Dermis blood vessel endothelial cell (primary cell): ENCODE measurements at places on chromosomes 2 and 18.

DNA sequence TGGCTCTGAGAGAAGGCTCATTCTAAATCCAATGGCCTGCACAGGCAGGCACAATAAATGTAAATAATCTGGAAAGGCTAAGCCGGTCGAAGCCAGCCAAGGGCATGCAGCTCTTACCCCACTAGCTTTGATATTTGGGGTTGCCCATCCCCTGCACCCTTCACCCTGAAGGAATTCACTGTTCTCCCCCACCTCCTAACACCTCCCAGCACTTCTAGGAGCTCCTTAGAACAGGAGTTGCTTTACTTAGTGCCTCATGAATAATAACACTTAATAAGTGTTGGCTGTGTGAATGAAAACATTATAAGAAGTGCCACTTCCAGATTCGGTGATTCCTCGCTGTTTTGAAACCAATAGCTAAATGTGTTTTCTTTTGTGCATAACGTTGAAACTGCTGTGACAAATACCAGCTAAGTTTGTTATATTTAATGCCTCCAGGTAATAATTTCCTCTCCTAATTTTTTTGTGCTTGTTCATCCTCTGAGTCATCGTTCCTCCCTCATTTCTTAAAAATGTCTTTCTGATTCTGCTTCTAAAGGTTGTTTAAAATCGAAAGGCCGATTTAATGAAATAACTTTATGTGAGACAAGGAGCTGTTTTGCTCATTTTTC lies 458.8 kb downstream of the METTL4 start:
- no peak for DNase-seq

GRCh38 chr2:70248181-70248847 lies at the start of gene TIA1:
TSS of gene TIA1 (minus strand) at chr2:70248628. CDS start at chr2:70248430, 198 bp downstream.
- peak; percentile 99 for DNase-seq

GRCh38 chr2:143264851-143265250 lies 135.6 kb downstream of the ARHGAP15 start:
- no peak for DNase-seq

DNA sequence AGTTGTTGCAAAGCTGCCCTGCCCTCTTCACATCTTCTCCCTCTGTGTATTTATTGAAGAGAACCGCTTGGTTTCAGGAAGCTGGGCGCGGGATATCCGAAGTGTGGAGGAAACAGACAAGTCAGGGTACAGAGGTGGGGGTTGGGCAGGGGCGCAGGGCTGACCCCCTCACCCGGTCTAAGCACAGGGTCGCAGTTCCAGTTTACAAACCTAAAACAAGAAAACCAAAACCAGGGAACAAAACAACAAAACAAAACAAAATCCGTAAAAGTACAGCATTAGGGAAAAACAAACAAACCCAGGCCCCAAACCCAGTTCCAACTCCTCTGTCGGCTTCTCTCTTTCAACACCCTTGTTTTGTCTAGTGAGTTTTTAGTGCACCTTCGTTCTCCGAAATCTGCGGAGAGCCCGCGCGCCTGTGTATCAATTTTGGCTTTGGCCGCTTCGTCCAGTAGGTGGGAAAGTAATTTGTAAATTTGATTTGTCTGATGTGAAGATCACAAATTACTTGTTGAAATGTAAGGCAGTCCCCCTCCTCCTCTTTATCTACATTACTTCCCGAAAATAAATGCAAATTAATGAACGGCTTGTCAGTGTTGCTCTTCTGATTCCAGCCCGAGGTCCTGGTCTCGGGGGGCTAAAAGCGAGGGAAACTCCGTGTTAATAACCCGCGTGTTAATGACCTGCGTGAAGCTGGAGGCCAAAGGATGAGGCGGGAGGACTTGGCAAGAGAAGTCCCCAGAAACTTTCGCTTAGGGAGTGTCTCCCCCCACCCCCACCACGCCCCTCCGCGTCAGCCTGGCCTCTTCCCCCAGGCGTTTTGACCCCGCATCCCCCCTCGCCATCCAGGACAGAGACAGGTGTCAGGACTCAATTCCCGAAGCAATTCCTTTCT lies 6.9 kb downstream of the OTX1 start:
- no peak for DNase-seq

GRCh38 chr2:187470698-187471097 lies 22.6 kb upstream of the CALCRL start:
- no peak for DNase-seq

DNA sequence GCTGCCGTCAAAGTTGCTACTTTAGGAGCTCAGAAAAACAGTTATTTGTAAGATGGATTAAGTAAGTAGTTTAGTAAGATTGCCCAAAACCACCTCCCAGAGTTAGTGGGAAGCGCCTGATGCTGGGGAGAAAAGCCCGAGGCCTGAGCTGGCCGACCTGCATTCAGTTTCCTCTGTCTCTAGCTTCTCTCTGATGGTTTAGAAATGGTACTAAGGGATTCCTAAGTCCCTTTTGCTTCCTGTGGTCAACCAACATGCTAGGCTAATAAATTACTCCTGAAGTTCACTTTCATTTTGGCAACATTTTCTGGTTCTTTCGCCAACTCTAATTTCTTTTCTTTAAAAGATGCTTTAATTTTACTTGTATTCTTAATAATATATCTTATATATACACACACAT lies 60.1 kb downstream of the ASAP2 start:
- no peak for DNase-seq

- no peak for DNase-seq
These were observed 289.7 kb downstream of the ZNF385B start for GRCh38 chr2:179571721-179572120.

- no peak for DNase-seq
These were observed 72.6 kb downstream of the UGP2 start for GRCh38 chr2:63914311-63914710.

DNA sequence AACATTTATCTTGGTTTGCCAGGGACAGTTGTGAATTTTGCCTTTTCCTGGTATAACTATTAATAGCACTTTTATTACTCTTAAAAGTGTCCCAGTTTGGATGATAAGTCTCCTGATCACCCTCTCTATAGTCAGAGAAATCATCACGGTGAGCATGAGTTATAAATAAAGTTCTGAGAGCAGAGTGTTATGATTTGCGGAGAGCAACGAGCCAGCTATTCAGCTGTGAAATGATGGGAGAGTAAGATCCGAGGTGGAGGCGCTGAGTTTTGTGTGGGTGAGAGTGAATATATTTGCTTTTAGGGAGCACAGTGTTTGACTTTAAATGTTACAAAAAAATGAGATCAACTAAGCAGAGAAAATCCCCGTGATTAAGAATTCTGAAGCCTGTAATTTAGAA lies 179.6 kb downstream of the DSC3 start:
- DNase-seq = no peak

DNA sequence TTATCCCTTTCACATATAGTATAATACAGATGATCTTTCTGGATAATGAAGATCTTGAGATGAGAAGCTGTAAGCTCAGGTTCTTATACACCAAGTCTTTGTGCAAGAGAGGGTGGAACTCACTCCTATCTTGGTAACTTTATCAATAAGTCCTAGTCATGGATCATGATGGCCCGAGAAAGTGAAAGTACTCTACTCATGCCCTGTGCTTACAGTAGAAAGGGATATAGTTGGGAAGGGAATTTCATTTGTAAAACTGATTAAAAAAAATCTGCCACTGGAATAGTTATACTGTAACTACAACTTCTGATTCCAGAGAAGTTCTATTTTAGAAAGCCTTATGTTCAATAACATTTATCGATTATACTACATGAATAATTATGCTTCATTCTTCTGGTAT lies 51.8 kb downstream of the MYO3B start:
- DNase-seq = no peak

GRCh38 chr18:11071300-11071699 lies 78.1 kb downstream of the PIEZO2 start:
- peak; percentile 71 for DNase-seq

- DNase-seq = no peak
These were observed 68.8 kb downstream of the ITGA4 start for GRCh38 chr2:181526014-181526413.

- DNase-seq = no peak
These were observed 16.6 kb downstream of the SERPINE2 start for GRCh38 chr2:224022486-224022885.

GRCh38 chr2:47479863-47480262 lies 76.9 kb downstream of the MSH2 start:
- DNase-seq = no peak

DNA sequence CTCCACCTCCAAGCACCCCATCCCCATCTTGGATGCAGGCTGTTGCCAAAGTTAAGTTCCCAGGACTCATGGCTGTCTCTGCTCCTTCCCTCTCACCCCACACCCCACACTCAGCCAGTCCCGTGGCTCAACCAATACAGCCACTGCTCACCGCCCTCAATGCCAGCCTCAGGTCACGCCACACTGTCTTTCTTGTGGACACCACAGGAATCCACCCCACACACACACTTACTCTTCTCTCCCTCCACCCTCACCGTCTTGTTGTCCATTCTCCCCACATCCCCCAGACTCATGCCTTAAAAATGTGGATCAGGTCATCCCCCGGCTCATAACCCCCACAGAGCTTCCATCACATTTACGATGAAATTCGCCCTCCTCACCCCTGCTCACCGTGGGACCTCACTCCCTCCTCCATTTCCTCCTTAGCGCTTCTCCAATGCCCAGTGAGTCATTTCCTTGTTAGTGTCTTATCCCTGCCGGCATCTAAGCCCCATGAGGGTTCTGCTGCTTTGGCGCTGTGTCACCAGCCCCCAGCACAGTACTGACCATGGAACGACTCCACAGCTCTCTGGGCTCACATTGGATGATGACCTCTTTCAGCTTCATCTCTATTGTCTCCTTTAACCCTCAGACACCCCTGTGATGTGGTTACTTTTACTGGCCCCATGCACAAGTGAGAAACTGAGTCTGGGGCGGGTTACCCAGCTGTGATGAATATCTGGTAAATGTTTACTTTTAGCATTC lies 13.8 kb downstream of the MLPH start:
- DNase-seq = peak; percentile 69

- no peak for DNase-seq
These were observed 25.1 kb downstream of the ASXL2 start for GRCh38 chr2:25853038-25853638.

- no peak for DNase-seq
These were observed 4.9 kb upstream of the TMEM200C start for GRCh38 chr18:5900262-5900661.

GRCh38 chr2:218849721-218850120 lies 9.9 kb upstream of the WNT6 start:
- DNase-seq = no peak

DNA sequence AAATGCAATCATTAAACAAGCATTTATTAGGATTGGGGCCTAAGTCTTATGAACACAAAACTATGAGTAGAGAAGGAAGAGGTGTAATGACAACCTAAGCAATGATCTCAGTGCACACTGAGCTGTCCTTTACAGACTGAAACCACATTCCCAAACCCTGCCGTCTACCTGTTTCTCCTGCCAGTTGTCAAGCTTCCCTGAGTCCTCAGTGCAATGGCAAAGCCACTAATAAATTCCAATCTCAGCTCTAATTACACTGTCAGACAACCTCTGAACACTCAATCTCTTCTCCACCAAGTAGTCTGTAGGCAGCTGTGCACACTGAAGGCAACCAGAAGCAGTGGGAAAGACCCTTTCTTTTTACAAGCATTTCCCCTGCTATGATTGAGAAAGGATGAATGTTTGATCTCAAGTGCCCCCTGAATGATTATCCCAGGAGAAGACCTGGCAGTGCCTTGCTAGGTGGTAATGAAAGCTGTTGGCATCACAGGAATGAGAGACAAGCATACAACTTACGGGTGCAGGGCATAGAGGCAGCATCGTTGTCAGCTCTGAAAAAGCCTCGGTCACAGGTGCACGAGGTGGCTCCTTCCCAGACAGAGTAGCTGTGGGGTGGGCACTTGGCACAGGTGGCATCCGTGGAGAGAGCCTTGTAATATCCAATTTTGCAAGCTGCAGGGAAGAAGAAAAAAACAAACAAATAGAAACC lies 71.4 kb downstream of the EPHA4 start:
- no peak for DNase-seq

DNA sequence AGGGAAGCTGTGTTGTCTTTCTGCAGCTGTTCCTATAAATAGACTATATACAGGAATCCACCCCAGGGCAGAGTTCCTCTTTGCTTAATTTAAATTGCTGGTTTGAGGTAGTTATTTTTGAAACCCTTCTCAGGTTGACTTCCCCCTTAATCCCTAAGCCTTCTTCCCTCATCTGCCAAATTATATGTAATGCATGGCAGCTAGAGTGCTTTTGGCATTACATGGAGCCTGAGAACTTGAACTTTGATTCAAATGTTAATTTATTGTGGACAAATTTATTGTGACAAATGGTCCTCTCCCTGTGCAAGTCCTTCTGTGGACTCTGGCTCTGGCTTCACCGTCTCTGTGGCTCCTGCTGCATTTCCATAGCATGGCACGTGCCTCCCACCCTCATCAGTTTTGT lies 29.2 kb downstream of the MYO1B start:
- no peak for DNase-seq

DNA sequence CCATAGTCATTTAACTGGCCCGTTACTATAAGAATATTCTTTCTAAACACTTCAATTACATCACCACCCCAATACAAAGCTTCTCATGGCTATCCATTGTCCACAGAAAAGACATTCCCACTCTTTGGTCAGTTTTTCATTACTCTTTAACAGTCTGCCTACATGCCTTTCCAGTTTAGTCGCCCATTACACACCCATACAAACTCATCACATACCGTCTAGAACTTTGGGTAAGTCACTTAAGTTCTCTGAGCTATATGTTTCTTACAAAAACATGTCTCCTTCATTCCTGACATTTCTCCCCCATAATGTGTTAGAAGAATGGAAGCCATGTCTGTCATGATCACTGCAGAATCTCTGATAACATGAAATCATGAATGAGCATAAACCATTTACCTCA lies 108.2 kb upstream of the STK17B start:
- no peak for DNase-seq

- DNase-seq = no peak
These were observed 98.2 kb upstream of the TMEM178A start for GRCh38 chr2:39567507-39567906.

- DNase-seq = no peak
These were observed 120.2 kb downstream of the CLIP4 start for GRCh38 chr2:29235411-29235810.

GRCh38 chr18:23835506-23835905 lies 146.3 kb downstream of the LAMA3 start:
- DNase-seq = no peak
